ENCODE measurements at places on chromosomes 2 and 18. TPM values are rescaled to one million over a fixed set of nuclear protein-coding genes. Genes with fewer than 3 reads are reported as not detected.

MPP4 gene
- total RNA-seq, result 11.1 TPM

NDUFAF7 gene
- 12.8 TPM for total RNA-seq

ATP8B1 gene
- total RNA-seq, result 136 TPM

MYOM1 gene
- under 0.01 TPM for total RNA-seq

EFR3B gene
- 0.90 TPM for total RNA-seq

KHK gene
- total RNA-seq, result 0.56 TPM

SERPINB13 gene
- total RNA-seq, result not detected

DSG1 gene
- not detected for total RNA-seq

STK39 gene
- 11.8 TPM for total RNA-seq

IMPACT gene
- total RNA-seq, result 11.8 TPM

ONECUT2 gene
- total RNA-seq, result under 0.01 TPM
